NCI-H1105 (cell line): ENCODE measurements at places on chromosomes 2 and 18.

DNA sequence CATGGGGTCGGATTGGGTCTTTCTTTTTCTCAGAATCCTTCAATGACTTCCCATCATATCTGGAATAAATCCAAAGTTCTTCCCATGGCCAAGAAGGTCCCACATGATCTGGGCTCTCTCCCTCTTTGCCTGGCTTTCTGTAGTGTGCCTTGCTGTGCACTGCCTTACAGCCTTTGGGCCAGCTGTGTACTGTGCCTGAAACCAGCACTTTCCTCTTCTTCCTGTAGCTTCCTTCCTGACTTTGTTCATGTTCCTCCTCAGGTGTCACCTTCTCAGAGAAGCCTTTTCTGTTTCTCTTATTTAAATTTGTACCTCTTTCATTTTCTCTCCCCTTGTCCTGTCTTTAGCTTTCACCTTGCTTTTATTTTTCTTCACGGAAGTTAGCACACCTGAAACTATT is 4.3 kb upstream of the CDCA7 start:
- no peak for DNase-seq

DNA sequence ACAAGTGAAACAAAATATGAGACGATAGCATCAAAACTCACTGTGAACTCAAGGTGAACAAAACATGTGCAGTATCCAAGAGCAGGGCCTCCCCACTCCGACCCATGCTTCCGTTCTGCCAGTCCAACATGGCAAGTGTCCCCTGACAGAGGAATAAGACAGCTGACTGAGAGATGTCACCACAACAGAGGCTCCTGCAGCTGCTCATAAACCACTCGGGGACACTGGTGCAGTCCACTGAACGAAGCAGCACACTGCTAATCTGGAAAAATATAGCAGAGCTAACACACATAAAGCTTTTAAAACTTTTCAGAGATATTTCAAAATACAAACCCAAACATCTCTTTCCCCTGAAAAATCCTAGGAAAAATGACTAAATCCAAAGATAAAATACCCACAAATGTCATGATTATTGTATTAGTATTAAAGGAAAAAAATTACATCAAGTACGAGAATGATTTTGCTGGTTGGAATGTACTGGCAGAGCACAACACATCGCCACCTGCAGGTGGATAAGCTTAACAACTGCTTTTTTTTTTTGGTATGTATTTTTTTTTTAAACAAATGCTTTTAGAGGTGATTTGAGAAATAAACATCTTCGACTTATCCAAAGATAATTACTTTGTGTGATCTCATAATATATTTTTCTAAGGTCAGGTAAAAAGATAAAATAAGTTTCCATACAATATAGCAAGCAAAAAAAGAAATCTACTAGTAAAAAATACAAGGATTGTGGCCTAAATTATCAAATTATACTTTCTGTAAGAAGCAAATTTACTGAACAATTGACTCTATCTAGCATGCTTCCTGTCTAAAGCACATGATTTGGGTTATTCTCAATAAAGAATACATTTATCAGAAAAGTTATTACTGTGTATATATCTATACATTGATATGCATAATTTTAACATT is 18.6 kb downstream of the THADA start:
- peak; percentile 18 for DNase-seq

- DNase-seq = no peak
These were observed 39.7 kb downstream of the RFX8 start for GRCh38 chr2:101435001-101435862.

DNA sequence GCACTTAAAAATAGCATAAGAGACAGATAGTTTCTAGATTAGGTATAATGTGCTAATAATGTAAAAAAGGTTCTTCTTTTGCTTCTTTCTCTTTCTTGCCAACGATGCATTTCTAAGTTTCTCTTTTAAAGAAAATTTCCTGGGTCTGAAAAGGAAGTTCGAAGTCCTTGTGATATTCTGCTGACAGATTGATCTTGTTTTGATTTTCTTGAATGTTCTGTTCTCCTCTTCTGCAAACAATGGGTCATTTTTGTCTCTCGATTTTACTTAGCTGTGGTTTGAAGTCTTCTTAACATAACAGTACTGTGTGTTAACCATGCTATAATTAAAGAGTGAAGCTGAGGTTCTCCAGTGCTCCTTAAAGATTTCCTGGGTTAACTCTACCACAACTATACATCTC is 61.1 kb upstream of the ACYP2 start:
- no peak for DNase-seq

- DNase-seq = no peak
These were observed 96.1 kb downstream of the PPP1R1C start for GRCh38 chr2:182081602-182082260.

- no peak for DNase-seq
These were observed 31.5 kb downstream of the ZNF519 start for GRCh38 chr18:14100503-14101286.

DNA sequence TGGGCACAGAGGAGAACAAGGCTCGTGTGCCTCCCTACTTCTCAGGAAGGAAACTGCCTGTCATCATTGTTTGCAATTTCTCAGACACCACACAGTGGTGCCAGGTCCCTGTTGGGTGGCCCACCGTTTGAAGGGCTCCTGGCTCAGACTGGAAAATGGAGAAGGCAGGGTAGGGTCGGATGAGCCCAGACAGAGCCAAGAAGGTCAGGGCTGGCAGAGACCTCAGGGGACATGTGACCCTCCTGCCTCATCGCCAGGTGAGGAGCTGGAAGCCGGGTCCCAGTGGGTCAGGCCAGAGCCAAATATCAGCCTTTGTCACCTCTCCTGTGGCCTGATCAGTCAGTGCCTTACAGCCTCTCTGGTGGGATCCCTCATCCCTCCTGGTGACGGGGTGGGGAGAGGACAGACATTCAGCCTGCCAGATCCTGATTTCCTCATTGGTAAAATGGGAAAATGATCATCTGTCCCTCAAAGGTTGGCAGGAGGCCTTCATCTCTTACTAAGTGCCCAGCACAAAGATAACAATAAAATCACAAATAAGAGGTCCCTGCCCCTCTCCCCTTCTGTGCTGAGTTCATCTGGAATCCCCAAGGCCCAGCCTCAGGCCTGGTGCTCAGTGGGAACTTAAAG is 117.6 kb downstream of the CAPN13 start:
- no peak for DNase-seq

GRCh38 chr2:21253311-21254027 is 129.7 kb downstream of the TDRD15 start:
- DNase-seq = no peak

- DNase-seq = no peak
These were observed 48.0 kb upstream of the ITM2C start for GRCh38 chr2:230816735-230817134.

DNA sequence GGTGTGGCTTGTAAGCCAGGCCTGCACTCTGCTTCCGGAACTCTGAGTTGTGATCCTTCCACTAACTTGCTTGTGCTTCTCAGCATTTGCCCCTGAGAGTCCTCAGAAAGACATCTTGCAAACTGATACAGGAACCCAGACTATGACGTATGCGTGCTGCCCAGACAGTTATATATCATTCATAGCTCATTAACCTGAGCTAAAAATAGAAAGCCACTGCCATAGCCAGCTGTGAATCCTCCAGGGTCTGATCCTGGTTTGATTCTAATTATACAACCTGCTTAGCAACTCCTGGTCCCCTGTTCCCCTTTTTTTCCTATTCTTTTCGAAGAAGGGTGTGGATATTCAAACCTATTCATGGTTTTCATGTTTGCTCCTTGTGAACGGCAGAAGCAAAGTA is 63.7 kb downstream of the MARCHF4 start:
- DNase-seq = no peak

GRCh38 chr18:59985289-59985688 is 85.5 kb downstream of the PMAIP1 start:
- no peak for DNase-seq

DNA sequence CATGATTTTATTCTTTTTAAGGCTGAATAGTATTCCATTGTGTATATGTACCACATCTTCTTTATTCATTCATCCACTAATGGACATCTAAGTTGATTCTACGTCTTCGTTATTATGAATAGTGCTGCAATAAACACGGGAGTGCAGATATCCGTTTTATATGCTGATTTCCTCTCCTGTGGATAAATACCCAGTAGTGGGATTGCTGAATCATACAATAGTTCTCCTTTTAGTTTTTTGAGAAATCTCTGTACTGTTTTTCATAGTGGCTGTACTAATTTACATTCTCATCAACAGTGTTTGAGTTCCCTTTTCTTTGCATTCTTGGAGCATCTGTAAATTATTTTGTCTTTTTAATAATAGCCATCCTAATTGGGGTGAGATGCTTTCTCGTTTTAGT is 114.5 kb downstream of the RGPD3 start:
- DNase-seq = no peak

DNA sequence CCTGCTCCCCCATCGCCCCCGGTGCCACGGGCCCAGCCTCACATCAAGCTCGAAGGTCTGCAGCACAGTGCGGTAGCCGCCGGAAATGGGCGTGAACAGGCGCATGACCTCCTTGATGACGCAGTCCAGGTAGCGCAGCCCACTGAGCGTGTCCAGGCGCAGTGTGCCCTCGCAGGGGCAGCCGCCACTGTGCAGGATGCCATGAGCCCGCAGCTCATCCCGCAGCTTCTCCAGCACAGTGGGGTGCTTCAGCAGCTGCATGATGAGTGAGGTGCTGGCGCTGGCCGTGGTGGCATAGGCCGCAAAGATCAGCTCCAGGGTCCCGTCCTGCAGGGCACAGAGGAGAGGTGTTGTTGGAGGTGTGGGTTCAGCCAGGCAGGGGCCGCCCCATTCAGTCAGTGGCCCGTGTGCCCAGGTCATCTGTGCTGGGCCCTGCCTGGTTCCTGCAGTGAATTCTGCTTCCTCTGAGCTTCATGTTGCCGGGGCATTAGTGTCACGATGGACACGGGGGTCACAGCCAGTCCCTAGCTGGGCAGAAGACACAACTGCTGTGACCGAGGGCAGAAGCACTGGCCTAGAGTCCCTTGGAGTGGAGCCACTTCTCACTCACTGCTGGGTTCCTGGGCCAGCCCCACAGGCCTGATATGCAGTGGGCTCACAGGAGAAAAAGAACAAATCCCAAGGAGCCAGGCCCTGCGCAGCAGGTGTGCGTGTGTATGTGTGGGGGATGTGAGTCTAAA is 14.5 kb downstream of the CYP26B1 start:
- DNase-seq = no peak

DNA sequence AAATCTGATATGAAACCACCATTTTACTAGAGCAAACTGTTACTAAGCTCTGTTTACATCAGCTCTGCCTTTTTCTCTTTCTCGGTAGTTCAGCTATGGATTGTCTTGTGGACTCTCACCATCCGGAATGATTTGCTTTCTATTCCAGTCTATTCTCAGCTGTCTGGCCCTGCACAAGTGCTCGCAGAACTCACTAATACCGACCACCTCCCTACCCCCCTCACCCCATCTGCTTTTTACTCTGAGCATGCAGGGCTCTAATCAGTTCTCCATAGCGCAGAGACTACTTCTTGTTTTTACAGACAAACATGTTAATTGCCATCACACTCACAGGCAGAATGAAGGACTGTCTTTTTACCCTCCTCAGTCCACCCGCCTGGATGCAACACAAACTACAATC is 180.7 kb upstream of the POU3F3 start:
- DNase-seq = no peak

DNA sequence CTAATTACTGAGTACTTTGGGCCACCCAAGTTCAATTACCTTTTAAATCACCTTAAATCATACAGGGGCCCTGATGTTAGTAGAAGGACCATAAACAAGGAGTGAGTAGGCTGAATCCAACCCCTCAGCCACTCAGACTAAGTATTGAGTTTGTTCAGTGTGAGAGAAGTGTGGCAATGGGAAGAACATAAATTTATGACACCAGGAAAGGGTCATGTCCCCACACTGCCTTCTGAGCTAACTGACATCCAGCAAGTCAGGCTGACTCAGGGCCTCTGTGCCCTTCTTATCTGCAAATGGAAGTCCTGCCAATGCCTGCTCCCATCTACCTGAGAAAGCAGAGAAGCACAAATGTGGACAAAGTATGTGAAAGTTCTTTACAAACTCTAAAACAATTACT is 12.9 kb downstream of the PLEKHM3 start:
- DNase-seq = no peak

DNA sequence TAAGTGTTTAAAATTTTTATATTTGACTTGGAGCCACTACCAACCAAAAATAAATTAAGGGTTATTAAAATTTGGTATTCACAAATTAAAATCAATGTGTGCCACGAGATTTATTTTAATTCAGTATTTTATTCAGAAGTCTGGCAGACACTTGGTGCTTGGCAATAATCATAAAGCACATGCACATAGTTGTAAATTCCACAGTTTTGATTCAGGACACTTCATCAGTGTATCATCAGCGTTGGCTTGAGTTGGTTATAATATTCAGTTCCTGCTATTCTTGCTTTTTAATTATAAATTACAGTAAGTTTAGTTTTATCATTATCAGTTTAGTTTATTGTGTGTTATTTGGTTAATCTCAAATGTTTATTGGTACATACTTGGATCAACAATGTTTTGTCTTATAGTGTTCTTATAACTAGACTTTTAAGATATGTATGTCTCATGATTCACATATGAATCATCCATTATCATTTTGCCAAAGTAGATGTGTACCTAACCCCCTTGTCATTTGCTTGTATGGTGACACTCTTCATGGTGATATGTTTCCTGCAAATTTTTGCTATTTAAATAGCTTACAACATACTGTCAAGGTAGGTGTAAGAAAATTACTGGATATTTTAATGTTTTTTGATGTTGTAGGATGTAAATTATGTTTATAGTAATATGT is 237.9 kb downstream of the BABAM2 start:
- DNase-seq = no peak

DNA sequence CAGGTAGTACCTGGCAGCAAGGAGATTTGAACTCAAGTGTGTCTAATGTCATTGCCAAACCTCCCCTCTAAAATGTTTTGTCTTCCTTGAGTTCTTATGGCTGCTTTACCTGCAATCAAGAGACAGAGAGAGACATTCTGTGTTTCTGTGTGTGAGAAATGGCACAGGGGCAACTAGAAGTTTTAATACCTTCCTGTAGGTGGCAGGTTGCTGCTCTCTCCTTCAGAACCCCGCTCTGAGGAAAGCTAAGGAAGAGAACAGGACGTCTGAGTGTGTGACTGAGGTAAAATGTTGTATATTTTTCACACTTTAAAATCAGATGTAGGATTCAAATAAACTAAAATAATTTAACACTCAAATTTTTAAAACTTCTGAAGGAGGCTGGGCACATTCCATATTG is 19.2 kb downstream of the DTNA start:
- peak; percentile 47 for DNase-seq
